Naive thymus-derived CD4-positive, alpha-beta T cell (primary cell): ENCODE measurements at places on chromosomes 7 and 10. TPM values are rescaled to one million over a fixed set of nuclear protein-coding genes. Genes with fewer than 3 reads are reported as not detected.
A peak's percentile ranks its signal among the peaks of the same experiment; 100 is the strongest.

The PDCD11 gene
- 15.9 TPM for polyA plus RNA-seq

The CALML5 gene
- not detected for polyA plus RNA-seq

- DNase-seq: no peak
- no peak overlapping the region for H3K27ac ChIP-seq
- no peak overlapping the region for H3K4me3 ChIP-seq
- H3K4me1 ChIP-seq: no peaks in the 10 kb centered on the region
- H3K36me3 ChIP-seq: no peaks in the 10 kb centered on the region
- no peaks in the 10 kb centered on the region for H3K27me3 ChIP-seq
Measured at GRCh38 chr7:15607529-15608210, 45.9 kb upstream of the AGMO start.

DNA sequence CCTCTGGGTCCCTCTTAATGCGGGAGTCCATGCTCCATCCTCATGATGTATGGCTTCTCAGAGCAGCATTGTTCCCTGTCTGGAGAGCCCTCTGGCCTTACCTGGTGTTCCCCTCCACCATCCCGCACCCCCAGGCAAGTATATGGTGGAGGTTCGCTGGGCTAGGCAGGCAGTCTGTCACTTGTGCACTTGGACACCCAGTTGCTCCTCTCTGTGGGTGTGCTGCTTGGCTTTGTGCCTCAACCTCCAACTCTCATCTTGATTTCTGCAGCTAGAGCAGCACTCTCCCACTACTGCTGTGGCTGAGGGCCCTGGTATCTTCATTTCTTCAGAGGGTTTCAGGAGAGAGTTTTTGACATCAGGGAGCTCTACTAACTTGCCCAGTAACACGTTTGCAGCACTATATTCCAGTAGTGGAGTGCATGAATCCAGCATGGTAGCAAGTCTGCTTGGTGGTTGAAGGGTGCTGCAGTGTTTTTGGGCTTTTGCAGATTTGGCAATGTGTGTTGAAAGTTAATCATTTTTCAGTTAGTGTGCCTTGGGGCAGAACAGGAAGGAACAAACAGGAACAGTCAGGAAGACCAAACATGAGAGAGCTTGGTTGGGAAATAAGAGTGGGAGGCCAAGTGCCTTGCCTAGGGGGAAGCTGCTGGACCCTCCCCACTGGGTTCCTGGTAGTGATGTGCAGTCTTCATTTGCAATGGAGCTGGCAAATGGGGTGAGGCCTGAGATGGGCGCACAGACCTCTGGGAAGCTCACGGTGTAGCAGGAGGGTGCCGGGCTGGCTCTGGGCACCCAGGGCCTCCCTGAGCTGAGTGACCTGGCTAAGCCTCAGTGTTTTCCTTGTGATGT is 37.4 kb downstream of the TSPAN14 start:
- H3K27me3 ChIP-seq: no peaks in the 10 kb centered on the region
- no peak for DNase-seq
- H3K4me3 ChIP-seq: no peak overlapping the region
- peak overlapping the region; percentile 36 for H3K27ac ChIP-seq
- H3K4me1 ChIP-seq: peaks cover 98% of the 10 kb centered on the region

DNA sequence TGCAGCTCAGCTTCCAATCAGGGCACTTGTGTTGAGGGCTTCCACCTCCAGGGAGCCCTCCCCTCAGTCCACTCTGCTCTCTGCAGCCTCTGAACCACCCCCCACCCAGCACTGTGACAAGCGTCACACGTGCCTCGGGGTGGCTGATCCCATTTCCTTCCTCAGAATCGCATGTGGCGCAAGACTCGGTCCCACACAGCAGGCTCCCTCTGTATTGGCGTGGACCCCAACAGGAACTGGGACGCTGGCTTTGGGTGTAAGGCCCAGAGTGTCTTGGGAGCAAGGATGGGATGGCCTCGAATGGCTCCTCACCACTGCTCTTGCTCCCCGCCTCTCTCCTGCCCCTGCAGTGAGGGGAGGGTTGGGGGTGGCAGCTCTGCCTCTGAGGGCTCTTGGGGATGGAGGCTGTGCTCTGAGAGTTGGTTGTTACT is 4.1 kb downstream of the CPA1 start:
- no peaks in the 10 kb centered on the region for H3K36me3 ChIP-seq
- H3K4me3 ChIP-seq: no peak overlapping the region
- no peak for DNase-seq

GRCh38 chr7:18846765-18847215 is 270.6 kb downstream of the TWIST1 start:
- DNase-seq: no peak
- no peaks in the 10 kb centered on the region for H3K36me3 ChIP-seq
- no peak overlapping the region for H3K27ac ChIP-seq

- no peaks in the 10 kb centered on the region for H3K4me1 ChIP-seq
- no peak overlapping the region for H3K27ac ChIP-seq
- H3K4me3 ChIP-seq: no peak overlapping the region
Measured at GRCh38 chr10:126576336-126576735, 94.2 kb downstream of the C10orf90 start.

DNA sequence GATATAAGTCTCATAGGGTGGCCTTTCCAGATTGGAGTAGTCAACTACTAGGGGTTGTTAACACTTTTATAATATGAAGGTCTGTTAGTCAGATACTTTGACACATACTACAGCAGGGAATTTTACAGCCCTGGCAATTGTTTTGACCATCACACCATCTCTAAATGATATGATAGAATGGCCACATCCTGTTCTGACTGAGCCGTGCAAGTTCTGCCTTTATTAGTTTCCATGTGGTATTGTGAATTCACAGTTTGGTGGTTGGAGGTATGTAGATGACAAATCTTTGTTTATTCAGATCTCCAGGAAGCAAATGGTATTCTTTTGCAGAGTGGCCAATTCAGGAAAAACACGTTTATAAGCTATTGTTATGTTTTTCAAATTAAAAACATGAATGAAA is 83.0 kb downstream of the NRG3 start:
- H3K4me3 ChIP-seq: no peak overlapping the region
- no peak for DNase-seq
- no peaks in the 10 kb centered on the region for H3K4me1 ChIP-seq
- H3K27ac ChIP-seq: no peak overlapping the region
